Activated T-helper 1 cell treated with anti-CD3 and anti-CD28 coated beads, Interleukin-12 subunit alpha, Interleukin-12 subunit beta, Interleukin-2, Interleukin-4 antibody, amounts not matched to agents 30 ng/mL and 10 ng/mL and 1 ng/mL, durations not matched to agents 14 hours and 24 hours and 36 hours (primary cell): ENCODE measurements at places on chromosomes 1 and 21. TPM values are rescaled to one million over a fixed set of nuclear protein-coding genes. Genes with fewer than 3 reads are reported as not detected.

- DNase-seq, result no peak
Observed at GRCh38 chr1:111751906-111752575, 3.7 kb upstream of the DDX20 start.

- no peak for DNase-seq
Observed at GRCh38 chr1:208604295-208604694, 360.1 kb upstream of the PLXNA2 start.

GRCh38 chr21:36697060-36697850 lies 1.7 kb upstream of the SIM2 start:
- DNase-seq, result no peak

The FABP3 gene
- total RNA-seq, result not detected in 2 replicates

GRCh38 chr1:209896346-209896745 lies 41.7 kb upstream of the SYT14 start:
- no peak for DNase-seq

DNA sequence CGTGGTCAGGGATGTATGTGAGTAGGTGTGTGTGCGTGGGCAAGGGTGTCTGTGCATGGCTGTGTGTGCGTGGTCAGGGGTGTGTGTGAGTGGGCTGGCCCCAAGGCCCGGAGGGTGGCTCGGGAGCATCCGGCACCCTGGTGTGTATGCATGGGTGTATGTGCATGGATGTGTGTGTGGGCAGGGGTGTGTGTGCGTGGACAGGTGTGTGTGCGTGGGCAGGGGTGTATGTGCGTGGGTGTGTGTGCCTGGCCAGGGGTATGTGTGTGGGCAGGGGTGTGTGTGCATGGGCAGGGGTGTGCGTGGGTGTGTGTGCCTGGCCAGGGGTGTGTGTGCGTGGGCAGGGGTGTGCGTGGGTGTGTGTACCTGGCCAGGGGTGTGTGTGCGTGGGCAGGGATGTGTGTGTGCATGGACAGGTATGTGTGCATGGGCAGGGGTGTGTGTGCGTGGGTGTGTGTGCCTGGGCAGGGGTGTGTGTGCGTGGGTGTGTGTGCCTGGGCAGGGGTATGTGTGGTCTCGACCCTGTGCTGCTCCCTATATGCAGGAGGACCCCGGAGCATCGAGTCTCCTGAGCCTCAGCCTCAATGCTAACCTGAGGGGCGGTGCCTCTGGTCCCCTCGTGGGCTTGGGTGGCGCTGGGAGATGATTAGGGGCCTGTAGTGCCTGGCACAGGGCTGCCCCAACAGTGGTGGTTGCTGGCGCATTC lies 16.3 kb downstream of the ARHGEF16 start:
- no peak for DNase-seq

The TRIM67 gene
- total RNA-seq, result not detected in 2 replicates

GRCh38 chr21:41277846-41278245 lies 38.8 kb upstream of the FAM3B start:
- DNase-seq, result no peak

- no peak for DNase-seq
Observed at GRCh38 chr1:167799747-167800146, 78.0 kb downstream of the MPZL1 start.

DNA sequence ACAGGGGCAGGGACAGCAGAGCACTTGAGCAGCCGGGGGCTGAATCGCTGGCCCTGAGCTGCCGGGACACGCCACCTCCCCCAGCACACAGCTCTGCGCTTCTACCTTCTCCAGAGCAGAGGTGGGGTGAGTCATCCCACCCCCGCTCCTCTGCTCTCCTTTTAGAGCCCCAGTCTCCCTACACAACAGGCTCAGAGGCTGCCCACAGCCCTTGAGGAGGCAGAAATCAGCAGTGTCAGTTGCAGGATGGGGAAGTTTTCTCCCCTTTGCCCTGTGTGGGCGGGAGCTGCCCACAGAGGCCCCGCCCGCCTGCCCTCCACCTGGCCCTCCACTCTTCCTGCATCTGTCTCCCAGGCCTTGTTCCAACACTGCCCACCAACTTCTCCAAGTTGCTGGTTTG lies 94.6 kb downstream of the STUM start:
- DNase-seq, result peak; percentile 50

DNA sequence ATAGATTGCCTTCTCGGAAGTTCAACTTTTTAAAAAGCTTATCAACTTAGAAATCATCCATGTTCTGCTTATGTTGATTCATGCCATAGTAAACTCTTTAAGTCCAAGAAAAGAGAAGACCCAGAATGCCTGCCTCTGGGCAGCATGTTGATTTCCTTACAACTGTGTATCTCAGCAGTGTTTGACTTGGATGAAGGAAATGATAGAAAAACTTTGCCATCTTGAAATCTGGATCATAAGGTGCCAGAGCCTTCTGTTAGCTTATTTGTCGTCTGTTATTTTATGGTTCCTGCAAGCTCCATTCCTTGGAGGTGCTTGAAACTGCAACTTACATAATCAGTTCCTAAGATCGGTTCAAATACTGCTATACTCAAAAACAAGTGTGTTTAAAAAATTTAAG lies 124.5 kb downstream of the ATP5PO start:
- no peak for DNase-seq

The CLCNKB gene
- total RNA-seq, result not detected in 2 replicates

DNA sequence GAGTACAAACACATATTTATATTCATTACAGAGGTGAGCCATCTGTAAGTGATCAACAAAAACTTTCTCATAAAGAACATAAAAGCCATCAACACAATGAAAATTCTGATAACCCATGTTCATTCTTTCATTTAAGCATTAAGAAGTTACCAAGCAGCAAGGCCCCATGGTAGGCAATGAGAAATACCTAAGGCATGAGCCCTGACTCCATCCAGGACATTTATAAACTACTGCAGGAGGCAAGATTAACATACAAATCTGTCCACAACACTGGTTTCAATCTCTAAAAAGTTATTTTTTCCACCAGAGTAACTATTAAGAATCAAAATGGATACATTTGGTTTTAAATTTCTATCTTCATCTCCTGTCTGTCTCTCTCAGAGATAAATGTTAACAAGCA lies 76.1 kb downstream of the SIPA1L2 start:
- DNase-seq, result no peak

The KCNC4 gene
- total RNA-seq, result 11.8 and 14.3 TPM in 2 replicates
